ENCODE measurements at places on chromosomes 2 and 18.

DNA sequence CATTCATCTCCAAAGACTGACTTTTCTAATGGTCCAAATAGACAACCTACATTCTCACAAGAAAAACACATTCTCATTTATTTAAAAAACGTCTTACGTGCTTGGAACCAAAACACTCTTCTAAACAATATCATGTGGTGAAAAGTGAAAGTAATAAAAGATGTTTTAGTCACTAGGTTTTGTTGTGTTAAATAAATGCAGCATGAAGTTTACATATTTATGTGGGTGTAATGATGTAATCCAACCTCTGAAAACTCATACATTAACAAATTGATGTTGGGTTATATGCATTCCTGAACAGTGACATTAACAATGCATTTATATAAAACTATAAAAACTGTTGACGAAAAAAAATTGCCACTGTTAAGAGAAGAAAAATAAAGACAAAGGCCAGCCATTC is 55.1 kb upstream of the ACVR2A start:
- no peak for DNase-seq

GRCh38 chr2:126643431-126643830 is 12.5 kb upstream of the GYPC start:
- DNase-seq, result no peak

- peak; percentile 65 for DNase-seq
Observed at GRCh38 chr18:55048892-55049291, 89.6 kb upstream of the CCDC68 start.

DNA sequence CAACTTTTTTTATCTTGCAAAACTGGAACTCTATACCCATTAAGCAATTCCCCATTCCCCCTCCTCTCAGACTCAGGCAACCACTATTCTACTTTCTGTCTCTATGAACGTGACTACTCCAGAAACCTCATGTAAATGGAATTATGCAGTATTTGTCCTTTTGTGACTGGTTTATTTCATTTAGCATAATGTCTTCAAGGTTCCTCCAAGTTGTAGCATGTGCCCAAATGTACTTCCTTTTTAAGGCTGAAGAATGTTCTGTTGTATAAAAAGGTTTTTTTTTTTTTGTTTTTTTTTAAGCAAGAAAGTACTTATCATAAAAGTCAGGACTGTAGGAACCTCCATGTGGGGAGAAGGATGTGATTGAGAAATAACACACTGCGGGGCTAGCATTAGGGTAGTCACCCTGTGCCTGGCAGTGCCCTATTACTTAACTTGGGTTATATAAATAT is 262.9 kb upstream of the FBXO11 start:
- DNase-seq, result no peak

GRCh38 chr2:182078988-182079602 is 93.4 kb downstream of the PPP1R1C start:
- no peak for DNase-seq

DNA sequence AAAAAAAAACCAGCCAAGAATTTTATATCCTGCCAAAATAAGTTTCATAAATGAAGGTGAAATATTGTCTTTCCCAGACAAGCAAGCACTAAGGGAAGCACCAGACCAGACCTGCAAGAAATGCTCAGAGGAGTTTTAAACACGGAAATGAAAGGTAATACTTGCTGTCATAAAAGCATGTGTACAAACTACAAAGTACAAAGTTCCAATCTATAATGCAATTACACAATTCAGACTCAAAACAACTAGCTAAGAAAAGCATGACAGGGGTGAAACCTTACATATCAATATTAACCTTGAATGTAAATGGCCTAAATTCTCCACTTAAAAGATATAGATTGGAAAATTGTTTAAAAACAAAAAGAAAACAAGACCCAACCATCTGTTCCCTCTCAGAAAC is 45.0 kb upstream of the ASXL3 start:
- no peak for DNase-seq

DNA sequence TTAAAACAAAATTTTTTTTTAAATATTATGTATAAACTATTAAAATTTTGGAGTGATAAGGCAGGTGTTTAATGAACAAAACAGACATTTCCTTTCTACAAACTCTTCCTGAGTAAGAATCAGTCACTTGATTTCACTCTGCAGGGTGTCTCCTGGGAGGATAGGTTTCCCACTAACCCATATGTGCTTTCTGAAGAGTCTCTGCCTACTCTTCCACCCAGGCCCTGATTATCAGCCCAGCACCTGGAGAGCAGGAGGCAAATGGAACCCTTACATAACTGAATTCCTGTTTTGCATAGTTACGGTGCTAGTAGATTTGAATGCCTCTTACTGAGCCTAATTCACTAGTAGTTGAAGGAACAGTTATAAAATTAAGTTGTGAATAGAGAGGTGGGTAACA is 1718.6 kb downstream of the SUCLG1 start:
- DNase-seq, result no peak

DNA sequence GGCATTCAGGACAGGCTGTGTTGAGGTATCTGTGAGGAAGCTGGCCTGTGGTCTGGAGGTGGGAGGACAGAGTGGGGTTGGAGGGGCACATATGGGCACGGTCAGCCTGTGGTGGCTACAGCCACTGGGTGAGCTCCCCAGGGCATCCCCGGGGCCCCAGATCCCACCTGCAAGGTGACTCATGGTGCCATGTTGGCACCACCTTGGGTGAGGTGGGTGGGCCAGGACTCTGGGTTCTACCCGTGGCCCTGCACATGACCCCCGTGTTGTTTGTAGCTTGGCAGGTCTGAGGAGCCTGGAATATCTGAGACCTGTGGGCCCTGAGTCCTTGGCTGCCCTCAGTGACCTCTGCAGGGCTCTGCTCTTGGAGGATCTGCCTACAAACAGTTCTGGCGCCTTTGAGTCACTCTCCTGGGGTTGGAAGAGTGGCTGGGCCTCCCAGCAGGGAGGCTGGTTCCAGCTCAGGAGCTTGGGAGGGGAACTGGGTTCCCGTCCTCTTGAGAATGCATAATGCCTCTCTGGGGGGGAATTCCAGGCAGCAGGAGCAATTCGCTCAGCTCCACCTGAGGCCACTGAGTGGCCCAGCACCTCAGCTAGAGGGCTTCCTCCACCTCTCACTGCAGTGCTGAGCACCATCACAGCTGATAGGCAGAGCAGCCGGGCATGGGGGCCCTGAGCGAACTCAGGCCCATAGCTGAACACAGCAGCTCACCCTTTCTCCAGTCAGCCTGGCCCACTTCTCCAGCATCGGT is 105.1 kb downstream of the DYSF start:
- no peak for DNase-seq

DNA sequence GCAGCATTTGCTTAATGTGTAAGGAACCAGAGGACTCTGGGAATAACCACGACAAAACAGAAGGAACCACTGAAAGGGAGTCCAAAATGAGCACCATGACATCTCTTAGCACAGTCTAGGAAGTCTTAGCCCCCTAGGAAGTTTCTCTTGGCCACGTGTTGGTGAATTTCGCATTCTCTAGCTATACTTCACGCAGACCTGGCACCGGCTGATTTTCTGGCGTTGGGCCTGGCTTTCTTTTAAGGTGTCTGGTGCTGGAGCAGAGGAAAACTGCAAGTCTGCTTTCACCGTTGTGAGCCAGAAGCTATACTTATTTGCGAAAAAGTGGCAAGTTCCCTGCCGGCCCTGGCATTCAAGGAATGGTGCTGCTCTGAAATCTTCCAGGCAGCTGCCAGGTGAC is 156.9 kb downstream of the COL4A4 start:
- no peak for DNase-seq

DNA sequence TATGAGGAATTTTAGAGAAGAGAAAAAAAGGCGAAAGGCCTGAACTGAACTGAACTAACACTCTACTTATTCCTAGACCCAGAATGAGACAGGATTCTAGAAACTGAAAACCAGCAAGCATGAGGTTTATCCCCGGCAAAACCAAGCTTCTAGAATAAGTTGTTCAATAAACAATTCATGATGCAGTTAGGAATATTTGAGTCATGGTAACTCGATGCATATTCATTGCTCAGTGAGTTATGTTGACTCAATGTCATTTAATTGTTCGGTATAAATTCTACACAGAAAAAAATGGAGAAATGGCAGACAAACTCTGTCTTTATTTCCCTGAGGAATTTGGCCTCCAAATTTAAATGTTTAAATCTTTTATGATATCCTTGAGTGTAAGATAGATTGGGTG is 321.5 kb downstream of the SATB2 start:
- DNase-seq, result no peak

- DNase-seq, result no peak
Observed at GRCh38 chr2:20226152-20226545, 1.2 kb upstream of the SDC1 start.

- peak; percentile 63 for DNase-seq
Observed at GRCh38 chr2:85503851-85504777, 34.9 kb upstream of the MAT2A start.

- DNase-seq, result peak; percentile 56
Observed at GRCh38 chr2:37561615-37562569, 109.5 kb downstream of the CDC42EP3 start.

DNA sequence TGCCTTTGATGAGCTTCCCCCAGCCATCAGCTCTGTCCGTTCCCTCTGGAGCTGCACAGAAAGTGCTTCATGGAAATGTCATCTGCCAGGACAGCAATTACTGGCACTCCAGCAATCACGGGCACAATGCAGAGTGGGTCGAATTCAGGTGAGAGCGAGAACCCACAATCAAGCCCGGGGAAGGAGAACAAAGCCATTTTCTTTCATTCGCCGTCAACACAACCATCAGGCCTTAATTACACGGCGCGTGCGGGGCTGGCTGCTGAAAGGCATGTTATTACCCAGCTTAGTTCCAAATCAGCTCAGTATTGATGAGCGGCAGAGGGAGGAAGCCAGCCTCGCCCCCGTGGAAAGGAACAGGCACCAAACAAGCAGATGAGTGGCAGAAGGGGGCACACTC is 143.9 kb downstream of the MYT1L start:
- no peak for DNase-seq

DNA sequence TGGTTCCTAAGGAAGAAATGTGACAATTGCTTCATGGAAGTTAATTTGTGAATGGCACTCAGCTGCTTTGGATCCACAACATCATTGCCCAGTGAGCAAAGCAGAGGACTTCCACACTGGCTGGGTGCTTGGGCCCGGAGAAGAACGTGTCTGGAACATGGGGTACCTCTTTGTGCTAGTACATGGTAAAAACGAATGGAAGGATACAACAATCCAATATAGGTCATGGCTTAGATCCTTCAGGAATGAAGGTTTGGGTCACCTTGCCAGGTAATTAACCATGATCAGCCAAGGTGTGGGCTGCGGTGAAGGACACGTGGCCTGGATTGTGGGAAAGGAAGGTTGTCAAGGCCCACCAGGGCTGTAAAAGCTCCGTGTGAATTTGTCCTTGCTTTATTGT is 245.9 kb upstream of the HS6ST1 start:
- no peak for DNase-seq

DNA sequence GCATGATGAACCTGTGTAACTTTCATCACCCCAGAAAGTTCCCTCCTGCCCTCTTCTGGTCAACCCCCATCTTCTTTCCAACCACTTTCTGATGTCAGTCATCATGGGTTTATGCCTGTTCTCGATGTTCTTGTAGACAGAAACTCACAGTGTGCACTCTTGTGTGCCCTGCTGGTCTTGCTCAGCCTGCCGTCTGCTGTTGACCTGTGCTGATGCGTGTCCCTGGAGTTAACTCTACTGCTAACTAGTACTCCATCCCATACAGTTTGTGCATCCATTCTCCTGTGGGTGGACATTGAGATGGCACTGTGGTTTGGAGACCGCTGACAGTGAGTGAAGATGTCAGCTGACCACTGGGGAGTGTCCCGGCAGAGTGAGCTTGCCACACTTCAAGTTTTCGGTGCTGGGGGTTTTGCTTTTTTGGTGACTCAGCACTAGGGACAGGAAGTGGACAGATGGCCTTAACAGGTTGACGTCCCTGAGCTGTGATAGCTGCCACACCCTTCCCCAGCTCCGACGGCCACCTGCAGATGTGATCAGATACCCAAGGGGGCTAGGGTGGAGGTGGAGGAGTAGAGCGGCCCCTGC is 14.8 kb downstream of the KLHL29 start:
- no peak for DNase-seq

- no peak for DNase-seq
Observed at GRCh38 chr2:110650346-110650745, 27.5 kb downstream of the BUB1 start.

GRCh38 chr2:61759005-61759404 is 94.9 kb downstream of the FAM161A start:
- DNase-seq, result peak; percentile 62

- DNase-seq, result no peak
Observed at GRCh38 chr2:59150217-59150849, 909.2 kb upstream of the FANCL start.

DNA sequence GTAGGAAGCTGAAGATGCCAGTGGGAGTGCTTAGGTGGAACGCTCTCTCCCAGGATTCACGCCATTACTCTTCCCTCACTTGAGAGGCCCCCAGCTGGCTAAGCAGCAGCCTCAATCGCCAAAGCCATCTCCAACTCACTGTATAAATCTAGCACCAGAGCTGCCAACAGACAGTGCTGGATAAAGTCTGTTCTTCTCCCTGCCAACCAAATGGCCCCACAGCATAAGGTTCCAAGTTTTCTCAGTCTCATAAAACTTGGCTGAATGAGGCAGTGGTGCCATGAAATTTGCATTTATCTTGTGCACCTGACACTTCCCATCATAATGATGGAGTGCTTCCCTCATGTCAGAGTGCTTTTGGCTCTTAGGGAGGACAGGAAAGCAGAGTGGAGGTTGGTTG is 428.2 kb upstream of the ETAA1 start:
- DNase-seq, result no peak

DNA sequence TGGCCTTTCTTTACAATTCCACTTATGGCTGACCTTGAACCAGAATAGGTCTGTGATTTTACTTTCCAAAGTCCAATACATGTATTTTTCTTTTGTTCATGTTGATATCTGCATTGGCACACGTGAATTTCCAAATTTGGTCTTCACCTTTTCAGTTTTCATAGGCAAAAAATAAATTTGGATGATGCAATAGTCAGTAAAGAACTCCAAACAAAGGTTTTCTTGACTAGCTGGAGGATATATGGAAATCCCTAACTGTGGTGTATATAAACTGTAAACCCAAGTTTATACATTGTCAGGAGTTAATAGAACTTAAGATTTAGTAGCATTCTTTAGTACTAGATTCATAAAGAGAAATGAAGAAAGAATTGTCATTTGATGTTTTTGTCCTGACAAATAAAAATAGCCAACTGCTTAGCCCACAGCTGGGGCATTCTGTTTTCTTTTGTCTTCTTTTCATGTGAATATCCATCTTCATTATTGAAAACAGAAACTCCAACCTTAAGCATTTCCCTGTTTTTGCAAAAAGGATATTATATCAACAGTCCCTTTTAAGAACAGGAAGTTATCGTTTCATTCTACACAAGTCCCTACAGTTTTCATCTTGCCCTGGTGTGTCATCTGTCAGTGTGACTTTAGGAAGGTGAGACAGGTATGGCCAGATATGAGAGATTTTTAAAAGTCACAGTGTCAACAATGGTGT is 132.9 kb downstream of the BCL2 start:
- no peak for DNase-seq

GRCh38 chr2:155679647-155680046 is 652.9 kb downstream of the NR4A2 start:
- no peak for DNase-seq

Measured in AG08395 (cell line).